Eye (tissue), 1 donor: ENCODE measurements at places on chromosomes 2 and 18.

- no peak for DNase-seq
Observed at GRCh38 chr2:26672112-26672817, 20.3 kb upstream of the KCNK3 start.

- no peak for DNase-seq
Observed at GRCh38 chr2:180559771-180560170, 420.6 kb upstream of the UBE2E3 start.

GRCh38 chr2:20939931-20940795 is 103.7 kb downstream of the APOB start:
- DNase-seq: no peak

- no peak for DNase-seq
Observed at GRCh38 chr2:39120521-39120770, 405 bp downstream of the SOS1 start.

- no peak for DNase-seq
Observed at GRCh38 chr2:216683846-216684245, 11.5 kb downstream of the IGFBP5 start.

- DNase-seq: no peak
Observed at GRCh38 chr18:2656237-2656980, 883 bp downstream of the SMCHD1 start.

GRCh38 chr2:140363131-140363530 is 1582.9 kb upstream of the NXPH2 start:
- peak; percentile 18 for DNase-seq

DNA sequence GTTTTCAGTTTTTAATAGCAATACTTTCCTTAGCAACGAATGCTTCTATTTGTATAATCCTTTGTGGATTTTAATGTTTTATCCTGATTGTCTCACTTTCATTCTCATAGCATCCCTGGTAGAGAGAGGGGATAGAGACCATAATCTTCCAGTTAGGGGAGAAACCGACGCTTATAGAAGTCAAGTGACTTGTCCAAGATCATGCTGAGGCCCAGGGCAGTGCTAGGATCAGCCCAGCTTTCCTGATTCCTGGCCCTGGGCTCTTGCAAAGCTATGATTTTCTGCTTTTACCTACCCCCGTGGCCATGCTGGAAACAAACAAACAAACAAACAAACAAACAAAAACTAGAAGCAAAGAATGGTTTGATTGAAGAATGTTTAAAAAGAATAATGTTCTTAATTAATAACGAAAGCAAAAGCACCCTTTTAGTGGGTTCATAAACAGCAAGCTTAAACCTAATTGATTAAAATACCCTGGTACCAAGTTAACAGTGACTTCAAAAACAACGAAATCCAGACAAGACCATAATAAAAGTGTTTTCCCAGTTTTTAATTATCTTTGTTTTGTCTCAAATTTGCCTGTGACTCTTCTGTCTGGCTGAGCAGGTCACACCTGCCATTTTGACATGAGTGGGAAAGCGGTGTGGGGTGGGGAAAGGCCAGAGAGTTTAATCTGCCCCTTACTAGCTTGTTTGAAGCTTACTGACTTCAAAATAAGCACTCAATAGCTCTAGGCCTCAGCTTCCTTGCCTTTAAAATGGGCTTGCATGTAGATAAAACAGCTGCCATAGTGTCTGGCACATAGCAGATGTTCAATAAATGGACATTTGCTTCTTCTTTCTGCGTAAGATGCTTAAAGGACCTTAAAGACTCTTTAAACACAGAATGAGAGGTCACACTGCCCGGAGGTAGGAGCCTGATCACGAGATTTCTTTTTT is 116.6 kb upstream of the MYCN start:
- no peak for DNase-seq

GRCh38 chr18:79069717-79070151 is 540 bp downstream of the ATP9B start:
- DNase-seq: no peak

DNA sequence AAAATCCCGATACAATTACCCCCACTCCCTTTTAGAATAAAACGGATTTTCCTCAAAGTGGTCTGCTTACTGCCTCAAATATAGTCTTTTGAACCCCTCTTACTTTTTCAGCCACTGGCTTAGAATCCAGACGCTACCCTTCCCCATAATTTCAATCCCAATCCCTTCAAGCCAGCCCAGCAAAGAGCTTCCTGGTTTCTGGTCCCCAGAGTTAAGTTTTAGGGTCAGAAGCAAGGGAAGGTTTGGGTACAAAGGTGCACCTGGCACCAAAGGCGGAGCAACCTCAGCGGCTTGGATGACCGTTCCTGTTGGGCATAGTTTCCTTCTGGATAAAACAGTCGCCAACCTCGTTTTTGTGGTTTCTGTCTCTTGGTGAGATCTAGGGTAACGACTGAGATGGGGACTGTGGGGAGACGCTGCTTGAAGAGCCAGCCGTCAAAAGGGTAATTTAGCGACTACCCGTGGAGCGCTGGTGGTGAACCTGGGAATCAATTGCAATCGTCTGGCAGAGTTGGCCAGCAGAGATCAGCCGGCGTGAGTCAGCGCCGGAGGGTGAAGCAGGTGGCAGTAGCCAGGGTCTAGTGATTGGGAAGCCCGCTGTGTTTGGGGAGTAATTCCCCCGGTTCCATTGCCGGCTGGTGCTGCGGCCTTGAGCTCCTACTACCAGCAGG is 1.6 kb downstream of the FEV start:
- DNase-seq: peak; percentile 40

DNA sequence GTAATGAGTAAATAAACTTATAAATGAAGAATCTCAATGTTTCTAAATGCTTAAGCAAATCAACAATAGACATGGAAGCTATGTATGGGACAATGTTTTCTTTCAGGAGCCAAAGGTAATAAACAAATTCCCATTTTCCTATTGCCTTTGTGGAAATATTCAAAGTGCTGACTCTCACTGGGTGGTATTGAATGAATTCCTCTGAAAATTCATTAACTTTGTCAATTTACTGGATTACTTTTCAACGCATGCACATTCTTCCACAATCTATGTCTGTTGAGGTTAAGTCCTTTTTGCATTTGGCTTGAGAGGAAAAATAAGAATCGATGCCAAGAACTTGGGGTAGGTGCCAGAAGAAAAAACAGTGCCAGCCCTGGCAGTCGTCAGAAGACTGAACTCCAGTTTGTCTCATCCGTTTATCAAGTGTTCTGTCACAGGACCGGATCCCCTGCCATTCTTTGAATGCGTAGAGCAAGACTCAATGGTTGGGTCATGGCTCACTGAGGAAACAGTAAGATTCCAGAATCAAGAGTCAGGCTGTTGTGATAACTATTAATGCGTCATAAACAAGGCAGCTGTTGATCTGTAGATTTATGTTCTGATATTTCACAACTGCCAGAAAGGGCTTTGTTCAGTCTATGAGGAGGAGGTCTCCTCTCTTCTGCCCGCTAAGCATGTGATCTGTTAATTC is 133.3 kb downstream of the GFPT1 start:
- DNase-seq: peak; percentile 60

- no peak for DNase-seq
Observed at GRCh38 chr2:177296040-177296439, 31.5 kb upstream of the NFE2L2 start.

- peak; percentile 83 for DNase-seq
Observed at GRCh38 chr2:236568068-236568921, 1.3 kb upstream of the ACKR3 start.

DNA sequence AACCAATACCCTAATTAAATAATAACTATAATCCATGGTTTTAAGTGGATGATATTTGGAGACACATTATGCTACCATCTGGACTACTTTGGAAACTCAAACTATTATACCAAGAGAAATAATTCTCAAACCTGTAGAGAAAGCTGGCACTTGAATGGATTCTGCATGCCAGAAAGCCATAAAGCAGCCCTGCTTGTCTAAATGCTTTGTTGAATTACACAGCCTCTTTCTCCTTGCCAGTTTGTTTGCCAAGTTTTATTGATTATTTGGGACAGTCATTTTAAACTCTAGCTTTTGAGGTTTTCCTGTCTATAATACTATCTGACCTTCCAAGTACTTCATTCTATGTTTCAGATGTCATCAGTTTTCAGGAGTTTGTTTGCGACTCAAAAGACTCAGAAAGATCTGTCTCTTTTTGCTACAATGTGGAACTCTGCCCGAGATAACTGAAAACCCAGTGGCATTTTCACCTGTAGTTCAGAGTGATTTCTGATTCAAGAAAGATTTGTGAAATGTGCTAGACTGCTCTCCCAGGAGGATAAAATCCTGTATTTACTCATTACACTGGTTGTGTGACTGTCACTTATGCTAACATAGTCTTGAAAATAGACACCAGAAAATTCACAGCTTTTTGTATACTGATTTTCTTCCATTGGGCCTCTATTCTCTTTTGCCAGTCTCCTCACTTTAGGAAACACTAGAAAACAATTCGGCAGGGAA is 29.2 kb upstream of the MBOAT2 start:
- no peak for DNase-seq

GRCh38 chr2:68352651-68353391 is 12.3 kb upstream of the PLEK start:
- no peak for DNase-seq

DNA sequence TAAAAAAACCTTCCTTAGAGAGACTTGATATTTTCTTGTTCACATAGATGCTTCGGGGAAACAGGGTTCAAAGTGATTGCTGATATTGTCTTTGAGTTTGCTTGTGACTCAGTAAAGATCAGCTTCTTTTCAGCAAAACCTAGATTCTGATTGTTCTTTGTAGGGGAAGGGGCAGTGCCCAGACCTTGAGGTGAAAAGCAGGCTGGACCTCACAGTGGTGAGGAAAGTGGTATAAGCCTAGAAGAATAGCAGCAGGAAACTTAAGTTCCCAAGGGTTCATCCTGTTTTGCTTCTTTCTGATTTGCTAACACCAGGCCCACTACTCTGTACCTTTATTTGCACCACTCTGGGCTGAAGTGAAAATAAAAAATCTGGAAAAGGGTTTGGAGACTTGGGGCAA is 20.9 kb downstream of the UBXN4 start:
- DNase-seq: no peak

- DNase-seq: no peak
Observed at GRCh38 chr2:196067088-196067382, 1.6 kb downstream of the DNAH7 start.

- DNase-seq: no peak
Observed at GRCh38 chr2:39114771-39115170, 6.1 kb downstream of the SOS1 start.

DNA sequence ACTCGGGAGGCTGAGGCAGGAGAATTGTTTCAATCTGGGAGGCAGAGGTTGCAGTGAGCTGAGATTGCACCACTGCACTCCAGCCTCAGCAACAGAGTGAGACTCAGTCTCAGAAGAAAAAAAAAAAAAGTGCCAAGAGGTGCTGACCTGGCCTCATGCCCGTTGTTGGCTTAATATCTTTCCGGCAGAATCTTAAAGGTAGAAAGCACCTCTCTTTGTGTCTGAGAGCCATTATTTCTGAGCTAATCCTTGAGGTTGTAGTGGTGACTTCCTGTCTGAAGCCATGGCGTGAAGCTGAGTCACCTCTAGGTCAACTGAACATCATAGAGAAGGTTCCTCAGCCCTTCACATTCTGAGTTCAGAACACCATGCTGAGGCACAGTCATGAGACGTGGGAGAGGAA is 60.4 kb downstream of the WDSUB1 start:
- no peak for DNase-seq

- DNase-seq: no peak
Observed at GRCh38 chr2:166042768-166043390, 84.9 kb downstream of the SCN1A start.

GRCh38 chr18:36640021-36640952 is 188.5 kb downstream of the TPGS2 start:
- no peak for DNase-seq

DNA sequence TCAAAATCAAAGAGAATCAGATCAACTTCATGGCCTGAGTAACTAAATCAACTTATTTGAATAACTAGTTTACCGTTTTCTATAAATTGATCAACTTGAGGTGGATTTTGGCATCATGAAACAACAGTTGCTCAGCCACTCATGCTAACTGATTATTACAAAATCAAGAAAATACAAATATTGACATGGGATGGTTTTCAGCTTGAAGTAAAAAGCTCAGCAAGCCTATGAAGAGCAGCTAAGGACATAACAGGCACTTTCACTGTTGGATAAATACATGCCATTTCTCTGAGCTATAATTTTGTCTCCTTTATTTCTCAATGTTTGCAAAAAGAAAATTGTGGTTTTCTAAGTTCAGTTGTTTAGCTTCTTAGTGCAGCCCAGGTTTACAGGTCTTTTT is 18.9 kb downstream of the SRD5A2 start:
- no peak for DNase-seq

DNA sequence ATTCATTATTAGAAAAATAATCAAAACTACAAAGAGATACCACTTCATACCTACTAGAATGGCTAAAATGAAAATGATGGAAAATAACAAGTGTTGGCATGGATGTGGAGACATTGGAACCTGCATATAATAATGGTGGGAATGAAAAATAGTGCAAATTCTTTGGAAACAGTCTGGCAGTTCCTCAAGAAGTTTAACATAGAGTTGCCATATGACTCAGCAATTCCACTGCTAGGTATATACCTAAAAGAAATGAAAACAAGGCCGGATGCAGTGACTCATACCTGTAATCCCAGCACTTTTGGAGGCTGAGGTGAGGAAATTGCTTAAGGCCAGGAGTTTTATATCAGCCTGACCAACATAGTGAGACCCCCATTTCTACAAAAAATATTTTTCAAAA is 41.6 kb upstream of the ACYP2 start:
- no peak for DNase-seq

DNA sequence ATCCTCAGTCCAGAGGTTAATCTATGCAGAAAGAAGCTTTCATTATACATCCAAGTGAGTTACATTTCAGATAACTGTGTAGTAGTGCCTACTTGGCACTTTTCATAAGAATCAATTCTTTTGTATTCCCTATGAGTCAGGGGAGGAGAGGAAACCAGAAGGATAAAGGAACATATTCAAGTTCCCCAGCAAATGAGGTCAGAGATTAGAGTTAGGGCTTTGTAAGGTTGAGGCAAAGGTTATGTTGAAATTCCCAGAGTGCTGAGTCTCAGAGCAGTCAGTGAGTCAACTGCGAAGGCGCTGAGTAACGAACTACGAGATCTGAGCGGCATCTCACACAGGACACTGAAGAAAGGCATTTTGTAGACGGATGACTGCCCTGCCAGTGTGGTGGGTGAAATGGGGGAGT is 25.1 kb upstream of the ME2 start:
- no peak for DNase-seq

GRCh38 chr2:120368086-120368485 is 22.1 kb downstream of the INHBB start:
- no peak for DNase-seq

GRCh38 chr2:23826771-23827170 is 100.2 kb downstream of the ATAD2B start:
- no peak for DNase-seq

DNA sequence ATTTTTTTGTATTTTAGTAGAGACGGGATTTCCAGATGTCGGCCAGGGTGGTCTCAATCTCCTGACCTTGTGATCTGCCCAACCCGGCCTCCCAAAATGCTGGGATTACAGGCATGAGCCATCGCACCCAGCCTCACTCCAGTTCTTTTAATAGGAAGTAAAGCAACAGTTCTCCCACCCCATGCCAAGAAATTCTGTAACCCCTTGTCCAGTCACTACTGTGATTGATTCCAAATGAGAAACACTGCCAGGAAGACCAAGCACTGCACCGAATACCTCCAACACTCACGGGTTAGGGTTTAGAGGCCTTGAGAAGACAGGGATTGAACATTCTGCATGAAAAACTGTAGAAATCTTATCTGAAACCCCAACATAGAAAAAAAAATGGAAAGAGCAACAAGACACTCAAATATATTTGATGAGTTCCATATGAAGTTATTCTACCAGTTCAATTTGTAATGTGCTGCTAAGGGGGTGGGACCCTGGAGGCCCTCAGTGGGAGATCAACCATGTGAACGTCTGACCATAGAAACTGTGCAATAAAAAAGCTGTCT is 48.2 kb upstream of the BIN1 start:
- peak; percentile 43 for DNase-seq

GRCh38 chr2:26970928-26971627 is 641 bp downstream of the MAPRE3 start:
- peak; percentile 73 for DNase-seq
